Anterior cingulate cortex (tissue), 58 donors: ENCODE measurements at places on chromosomes 12 and 14.

DNA sequence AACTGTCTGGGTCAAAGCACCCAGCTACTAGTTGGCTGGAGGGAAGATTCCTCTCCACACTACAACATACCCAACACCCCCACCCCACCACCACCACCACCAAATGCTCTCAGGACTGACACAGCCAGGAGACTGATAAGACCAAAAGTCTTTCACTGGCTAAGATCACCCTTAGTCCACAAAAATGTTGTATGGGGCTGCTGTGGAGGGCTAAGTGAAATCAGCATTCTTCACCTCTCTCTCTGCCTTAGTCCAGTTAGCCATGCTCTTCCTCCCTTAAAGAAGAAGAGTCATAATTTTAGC, 106.2 kb downstream of the NUAK1 start:
- no peak for DNase-seq

DNA sequence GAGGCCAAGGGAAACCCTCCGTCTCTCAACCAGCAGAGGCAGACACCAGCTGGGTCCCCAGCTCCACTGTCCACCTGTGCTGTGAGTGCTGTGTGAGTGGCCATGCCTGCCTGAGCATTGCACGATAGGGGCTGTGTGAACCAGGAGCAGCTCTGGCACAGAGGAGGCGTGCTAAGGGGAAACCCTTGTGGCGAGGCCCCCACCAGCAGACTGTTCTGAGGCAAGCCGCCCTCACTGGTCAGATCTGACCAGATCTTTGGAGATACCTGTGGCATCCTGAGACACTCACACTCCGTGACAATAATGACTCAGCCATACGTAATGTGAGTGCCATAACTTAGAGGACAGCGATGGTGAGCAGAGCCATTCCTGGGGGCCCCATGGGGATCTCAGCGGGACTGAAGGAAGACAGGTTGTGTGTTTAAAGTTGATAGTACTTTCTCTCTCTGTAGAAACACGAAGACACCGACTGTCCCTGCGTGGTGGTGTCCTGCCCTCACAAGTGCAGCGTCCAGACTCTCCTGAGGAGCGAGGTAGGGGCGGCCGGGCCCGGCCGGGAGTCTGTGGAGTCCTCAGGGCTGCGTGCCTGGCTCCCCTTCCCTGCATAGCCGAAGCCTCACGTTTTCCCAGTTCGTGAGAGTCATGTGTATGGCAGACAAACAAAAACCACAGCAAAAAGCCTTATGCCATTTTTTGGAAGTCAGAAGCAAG, 36.6 kb upstream of the AMN start:
- DNase-seq: no peak

- no peak for DNase-seq
Measured at GRCh38 chr14:37018571-37019240, 153.7 kb downstream of the SLC25A21 start.

GRCh38 chr12:1852076-1852475, 31.7 kb downstream of the LRTM2 start:
- no peak for DNase-seq

DNA sequence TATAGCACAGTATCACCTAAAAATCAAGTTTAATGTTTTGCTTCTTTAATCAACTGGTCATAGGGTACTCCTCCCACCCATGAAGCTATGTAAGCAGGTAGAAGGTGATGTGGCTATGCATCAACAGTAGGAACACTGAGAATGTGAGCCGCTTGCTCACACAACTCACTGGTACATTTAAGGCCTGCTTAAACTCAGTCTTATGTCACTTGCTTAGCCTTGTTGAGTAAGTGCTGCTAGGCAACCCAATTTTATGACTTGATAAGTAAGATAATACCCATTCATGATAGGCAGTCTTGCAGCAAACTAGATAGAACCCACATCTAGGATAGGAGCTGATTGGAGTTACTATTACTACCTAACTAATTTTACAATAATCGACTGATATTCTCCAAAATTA, 70.0 kb upstream of the BMP4 start:
- DNase-seq: no peak

GRCh38 chr14:72948481-72949138, 22.3 kb downstream of the DCAF4 start:
- DNase-seq: peak; percentile 63

DNA sequence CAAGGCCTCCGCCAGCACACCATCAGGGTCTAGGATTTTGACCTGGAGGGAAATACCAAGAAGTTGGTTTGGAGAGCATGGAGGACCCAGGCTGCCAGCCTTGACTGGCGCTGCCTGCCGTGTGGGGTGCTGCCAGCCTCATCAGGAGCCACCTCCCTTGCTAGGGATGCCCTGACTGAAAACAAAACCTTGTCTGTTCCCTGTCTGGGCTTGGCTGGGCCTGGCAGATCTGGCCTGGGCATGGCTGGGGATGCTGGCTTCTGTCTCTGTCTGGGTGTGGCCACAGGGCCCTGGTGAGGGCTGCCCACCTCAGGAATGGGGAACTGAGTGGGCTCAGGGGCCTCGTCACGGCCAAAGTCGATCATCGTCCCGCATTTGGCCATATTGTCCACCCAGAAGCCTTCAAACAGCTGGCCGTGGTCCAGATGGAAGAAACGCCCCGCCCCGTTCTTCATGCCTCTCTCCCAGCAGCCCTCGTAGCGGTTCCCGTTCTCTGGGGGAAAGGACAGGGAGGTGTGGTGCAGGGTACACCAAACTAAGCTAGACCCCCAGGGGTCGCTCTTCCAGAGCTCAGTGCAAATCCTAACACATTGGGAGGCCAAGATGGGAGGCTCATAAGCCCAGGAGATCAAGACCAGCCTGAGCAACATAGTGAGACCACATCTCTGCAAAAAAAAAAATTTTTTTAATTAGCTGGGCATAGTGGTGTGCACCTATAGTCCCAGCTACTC, 16.5 kb downstream of the MORN3 start:
- DNase-seq: no peak

DNA sequence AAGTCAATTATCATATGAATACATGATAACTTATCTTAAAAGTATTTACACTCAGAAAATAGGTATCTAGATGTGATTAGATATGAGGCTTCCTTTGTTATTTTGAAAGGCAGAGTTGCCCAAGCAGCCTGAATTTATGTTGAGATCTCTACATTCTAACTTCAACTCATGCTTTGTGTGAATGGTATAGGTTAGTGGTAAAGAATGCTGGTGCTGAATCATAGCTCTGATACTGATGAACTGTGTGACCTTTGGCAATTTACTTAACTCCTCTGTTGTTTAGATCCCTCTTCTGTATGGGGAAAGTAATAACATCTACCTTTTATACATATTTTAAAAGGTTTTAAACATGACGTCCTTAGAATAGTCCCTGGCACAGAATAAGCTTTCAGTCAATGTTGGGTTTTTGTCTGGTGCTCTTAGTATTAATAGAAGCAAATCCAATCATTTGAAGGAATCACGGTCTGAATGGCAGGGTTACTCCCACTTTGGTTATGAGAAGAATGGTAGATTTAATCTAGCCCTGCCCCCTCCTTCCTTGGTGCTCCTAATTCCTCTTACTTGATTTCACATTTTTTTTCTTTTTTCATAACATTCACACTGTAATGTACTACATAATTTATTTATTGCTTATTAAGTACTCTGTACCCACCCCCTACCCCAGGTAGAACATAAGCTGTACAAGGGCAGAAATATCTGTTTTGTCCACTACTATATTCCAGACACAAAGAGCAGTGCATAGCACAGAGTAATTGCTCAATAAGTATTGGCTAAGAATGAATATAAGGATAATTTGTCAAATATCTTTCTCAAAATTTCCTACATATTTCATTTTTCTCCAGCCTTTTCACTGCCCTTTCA, 203.3 kb upstream of the KRR1 start:
- DNase-seq: no peak

- no peak for DNase-seq
Measured at GRCh38 chr12:104565606-104566243, 109.0 kb downstream of the CHST11 start.

GRCh38 chr14:24925771-24926374, 124.1 kb downstream of the STXBP6 start:
- DNase-seq: peak; percentile 58
